ENCODE measurements at places on chromosomes 6 and 20.

DNA sequence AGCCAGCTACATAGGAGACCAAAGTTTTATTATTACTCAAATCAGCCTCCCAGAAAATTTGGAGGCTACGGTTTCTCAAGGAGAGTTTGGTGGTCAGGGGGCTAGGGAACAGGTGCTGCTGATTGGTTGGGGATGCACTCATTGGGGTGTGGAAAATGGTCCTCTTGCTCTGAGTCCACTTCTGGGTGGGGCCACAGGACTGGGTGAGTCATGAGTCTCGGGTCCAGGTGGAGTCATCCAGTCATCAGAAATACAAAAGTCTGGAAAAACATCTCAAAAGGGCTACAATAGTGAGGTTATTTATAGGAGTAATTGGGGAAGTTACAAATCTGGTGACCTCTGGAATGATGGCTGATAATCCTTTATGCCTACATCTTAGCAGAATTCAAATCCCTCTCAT, 54.3 kb upstream of the SLC22A16 start:
- no peak for DNase-seq

DNA sequence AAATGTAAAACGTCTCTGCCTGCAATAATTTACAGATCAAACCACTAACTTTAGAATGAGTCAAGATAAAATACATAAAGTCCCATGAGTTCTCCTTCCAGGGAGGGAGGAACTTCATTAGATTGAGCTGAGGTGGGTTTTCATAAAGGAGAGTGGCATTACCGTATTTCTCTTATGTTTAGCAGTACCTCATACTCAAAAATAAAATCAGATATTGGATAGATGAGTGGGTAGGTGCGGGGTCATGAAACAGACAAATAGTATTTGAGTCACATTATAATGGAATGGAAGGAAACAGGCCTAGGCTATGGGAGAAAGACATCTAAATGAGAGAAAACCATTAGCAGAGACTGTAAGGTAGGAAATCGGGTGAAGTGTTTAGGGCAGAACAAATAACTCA, 166.1 kb upstream of the SMLR1 start:
- DNase-seq = no peak

- no peak for DNase-seq
Measured at GRCh38 chr20:52457826-52458225, 266.2 kb upstream of the ZFP64 start.

DNA sequence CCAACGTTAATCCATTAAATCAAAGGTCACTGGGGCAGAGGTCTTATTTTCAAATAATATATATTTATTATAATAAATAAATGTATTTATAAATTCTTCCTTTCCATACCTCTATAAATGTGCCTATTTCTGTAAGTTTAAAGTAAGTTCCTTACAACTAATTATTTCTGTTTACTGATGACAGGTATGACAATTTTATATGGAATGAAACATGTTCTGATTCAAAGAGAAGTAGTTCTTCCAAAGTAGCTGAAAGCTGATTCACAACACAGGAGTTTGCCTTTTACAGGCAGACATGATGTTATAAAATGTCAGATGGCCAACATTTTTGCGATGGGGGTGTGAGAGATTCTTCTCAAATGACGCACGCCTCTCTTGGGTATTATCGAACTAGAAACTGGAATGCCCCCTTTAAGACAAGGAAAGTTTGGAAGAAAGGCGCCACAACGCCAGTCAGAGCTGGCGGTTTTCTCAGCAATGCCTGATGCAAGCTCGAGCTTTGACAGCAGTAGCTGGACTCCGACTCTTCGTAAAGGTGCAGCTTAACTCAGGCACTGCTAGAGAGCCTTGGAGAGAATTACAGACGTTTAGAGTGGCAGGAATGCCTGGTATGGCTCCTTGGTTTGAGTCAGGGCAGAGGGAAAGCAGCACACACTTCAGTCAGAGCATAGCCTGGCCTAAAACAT, 92.1 kb downstream of the FOXC1 start:
- no peak for DNase-seq

GRCh38 chr6:135269481-135269891, 88.4 kb downstream of the MYB start:
- no peak for DNase-seq

GRCh38 chr20:14067603-14068002, 72.3 kb downstream of the MACROD2 start:
- no peak for DNase-seq

- DNase-seq = no peak
Measured at GRCh38 chr20:44264287-44264686, 17.2 kb downstream of the GDAP1L1 start.

- DNase-seq = no peak
Measured at GRCh38 chr6:154709621-154710020, 23.6 kb upstream of the SCAF8 start.

GRCh38 chr6:73481969-73482368, 20.4 kb downstream of the MTO1 start:
- DNase-seq = no peak

GRCh38 chr6:162313922-162314660, 413.5 kb downstream of the PRKN start:
- DNase-seq = no peak

- DNase-seq = no peak
Measured at GRCh38 chr6:131966443-131966842, 15.3 kb upstream of the CCN2 start.

DNA sequence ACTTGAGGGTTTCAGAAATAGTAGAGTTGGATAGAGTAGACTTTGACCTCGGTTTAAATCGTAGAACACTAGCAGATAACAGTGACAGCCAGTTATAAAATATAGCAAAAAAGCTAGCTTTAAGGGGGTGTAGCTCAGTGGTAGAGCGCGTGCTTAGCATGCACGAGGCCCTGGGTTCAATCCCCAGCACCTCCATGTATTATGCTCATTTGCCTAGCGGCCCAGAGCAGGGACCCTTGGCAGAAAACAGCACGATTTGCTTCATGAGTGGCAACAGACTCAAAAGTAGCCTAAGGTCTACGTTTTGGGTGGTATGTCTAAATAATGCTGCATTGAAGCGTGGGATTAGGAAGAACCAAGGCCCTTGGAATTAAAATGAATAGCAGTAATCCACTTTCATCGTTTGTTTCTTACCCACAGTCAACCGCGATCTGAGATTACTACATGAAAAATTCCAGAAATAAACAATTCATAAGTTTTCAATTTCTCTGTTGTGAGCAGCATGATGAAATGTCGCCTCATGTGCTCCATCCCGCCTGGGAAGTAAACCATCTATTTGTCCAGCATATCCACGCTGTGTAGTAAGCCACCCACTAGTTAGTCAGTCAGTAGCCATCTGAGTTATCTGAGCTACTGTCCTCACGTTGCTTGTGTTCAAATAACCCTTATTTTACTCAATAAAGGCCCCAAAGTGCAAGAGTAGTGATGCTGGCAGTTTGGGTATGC, 184.9 kb downstream of the GPX5 start:
- no peak for DNase-seq

- DNase-seq = no peak
Measured at GRCh38 chr6:37822851-37823682, 3.5 kb downstream of the ZFAND3 start.

DNA sequence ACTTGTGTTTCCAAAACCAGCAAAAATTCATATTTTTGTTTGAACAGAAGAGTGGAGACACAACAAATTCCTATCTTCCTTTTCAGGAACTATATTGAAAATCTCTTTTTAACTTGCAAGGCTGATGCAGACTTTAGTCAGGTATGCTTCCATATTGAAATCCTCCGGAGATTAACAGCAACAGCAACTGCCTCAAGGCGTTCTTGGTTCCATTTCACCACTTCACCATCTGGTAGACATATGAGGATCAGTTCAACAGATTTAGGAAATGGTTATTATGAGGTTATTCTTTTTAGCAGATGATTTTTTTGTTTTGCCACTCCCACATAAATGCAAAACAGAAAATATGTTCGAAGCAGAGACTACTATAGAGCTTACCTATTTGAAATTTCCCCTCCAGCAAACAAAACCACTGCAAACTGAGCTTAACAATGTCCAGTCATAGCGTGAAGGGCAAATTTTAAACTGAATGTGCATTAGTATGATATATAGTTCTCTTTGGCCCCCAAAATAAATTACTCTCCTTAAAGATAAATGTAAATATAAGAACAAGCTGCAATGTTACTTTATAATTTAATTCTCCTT, 520.5 kb upstream of the ADGRB3 start:
- DNase-seq = no peak

- DNase-seq = no peak
Measured at GRCh38 chr20:9059931-9060330, 9.0 kb upstream of the PLCB4 start.

DNA sequence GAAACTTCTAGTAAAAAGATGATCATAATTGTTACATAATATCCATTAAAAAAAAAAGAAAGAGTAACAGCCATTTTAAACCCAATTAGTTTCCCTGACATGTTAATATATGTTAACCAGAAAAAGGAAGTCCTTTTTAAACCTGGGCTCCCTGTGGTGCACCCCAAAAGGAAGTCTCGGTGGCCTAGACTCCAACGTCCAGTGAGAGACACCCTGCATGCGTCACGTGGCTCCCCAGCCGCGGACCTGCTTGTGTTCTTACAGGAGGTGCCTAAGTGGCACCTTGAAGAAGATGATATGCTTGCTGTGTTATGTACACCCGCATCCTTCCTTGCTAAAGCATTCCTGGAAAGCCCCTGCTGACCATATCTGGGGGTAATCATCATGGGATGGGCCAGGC, 50.1 kb downstream of the FOXC1 start:
- no peak for DNase-seq

GRCh38 chr6:125020385-125020784, 58.1 kb downstream of the RNF217 start:
- no peak for DNase-seq

- DNase-seq = no peak
Measured at GRCh38 chr6:39428816-39429215, 106.3 kb upstream of the KCNK16 start.

DNA sequence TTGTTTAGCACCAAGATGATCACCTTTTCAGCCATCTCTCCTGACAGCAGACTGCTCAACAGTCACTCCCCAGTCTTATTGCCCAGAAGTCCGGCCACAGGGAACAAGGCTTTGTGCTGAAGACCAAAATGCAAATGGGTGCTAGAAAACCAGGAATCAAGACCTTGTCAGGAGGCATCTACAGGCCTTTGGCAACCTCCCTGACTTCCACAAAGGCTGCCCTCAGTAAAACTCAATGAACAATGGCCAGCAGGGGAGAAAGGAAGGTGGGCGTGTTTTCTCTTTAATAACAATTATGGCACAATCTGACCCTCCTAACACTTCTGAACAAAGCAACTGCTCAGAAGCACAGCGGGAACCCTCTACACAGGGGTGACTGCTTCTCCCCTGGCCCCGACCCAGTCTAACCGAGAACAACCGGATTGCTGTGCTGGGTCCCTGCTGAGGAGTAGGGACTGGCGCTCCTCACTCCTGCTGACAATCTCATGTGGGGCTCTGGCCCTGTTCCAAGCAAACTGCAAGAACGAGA, 41.6 kb downstream of the PLCG1 start:
- DNase-seq = no peak

DNA sequence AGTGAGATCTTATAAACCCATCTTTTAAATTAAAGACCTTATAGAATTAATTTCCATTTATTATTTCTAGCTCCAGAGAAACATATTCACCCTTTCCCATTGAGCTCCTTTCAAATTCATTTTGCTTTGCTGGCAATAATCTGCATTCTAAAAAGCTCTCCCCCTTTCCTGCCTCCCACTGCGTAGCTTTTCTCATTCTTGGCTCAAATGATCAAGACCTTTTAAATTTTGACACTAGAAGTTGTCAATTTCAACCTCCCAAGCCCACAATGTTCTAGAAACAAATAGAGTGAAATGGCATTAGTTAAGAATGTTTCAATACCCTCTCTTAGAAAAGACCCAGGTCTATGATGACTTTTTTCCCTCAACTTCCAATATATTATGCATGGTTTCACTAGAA, 186.9 kb downstream of the AKAP7 start:
- DNase-seq = no peak

DNA sequence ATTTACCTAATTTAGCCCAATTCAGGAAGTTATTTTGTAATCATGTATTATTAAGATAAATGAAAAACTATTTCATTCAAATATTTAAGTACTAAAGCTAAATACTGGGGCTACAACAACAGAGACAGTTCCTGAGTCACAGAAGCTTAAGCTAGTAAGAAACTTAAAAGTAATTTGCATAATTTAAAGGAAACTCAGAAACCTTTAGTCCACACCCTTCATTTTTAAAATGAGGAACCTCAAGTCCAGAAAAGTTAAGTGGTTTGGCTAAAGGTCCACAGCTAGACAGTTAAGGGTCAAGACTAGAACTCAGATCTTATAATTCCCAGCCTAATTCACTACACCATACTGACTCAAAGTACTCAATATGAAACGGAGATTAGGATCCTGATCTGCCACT, 7.2 kb downstream of the LMBRD1 start:
- no peak for DNase-seq

DNA sequence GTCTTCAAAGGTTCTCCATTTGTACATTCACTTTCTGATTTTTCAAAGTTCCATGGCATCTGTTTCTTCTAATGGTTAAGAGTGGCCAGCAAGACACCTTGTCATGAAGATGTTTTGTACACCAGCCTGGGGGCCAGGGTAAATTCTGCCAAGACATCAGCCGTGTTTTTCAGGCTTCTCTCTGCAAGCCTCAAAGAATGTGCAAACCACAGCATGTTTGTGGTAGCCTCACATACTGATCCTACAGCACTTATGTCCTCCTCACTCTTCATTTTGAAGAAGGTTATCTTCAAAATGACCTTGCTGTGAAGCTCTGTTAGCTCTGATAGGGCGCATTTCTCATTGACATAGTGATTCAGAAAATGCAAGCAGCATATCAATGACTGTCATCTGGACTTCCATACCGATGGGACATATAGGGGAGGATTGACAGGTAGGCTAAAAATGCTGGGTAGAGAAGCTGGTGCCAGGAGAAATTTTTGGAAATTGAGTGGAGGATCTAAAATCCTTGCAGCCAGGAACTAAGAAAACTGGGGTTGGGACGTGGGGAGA, 59.3 kb upstream of the SPTLC3 start:
- DNase-seq = no peak

- no peak for DNase-seq
Measured at GRCh38 chr6:139979021-139979725, 604.7 kb upstream of the CITED2 start.

- DNase-seq = no peak
Measured at GRCh38 chr20:20802328-20802727, 89.9 kb upstream of the RALGAPA2 start.

- DNase-seq = peak; percentile 63
Measured at GRCh38 chr6:37587866-37588734, 88.4 kb upstream of the CCDC167 start.

DNA sequence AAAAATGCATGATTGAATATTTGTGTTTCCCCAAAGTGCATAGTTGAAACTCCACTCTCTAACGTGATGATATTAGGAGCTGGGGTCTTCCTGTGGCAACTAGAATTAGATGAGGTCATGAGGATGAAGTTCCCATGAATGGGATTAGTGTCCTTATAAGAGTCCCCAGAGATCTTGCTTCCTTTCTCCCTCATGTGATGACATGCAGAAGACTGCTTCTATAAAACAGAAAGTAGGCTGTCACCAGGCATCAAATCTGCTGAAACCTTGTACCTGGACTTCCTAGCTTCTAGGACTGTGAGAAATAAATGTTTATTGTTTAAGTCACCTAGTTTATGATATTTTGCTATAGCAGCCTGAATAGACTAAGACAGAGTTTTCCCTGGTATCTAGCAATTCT, 586.5 kb upstream of the EPHA7 start:
- no peak for DNase-seq

- no peak for DNase-seq
Measured at GRCh38 chr20:722822-723644, 45.3 kb downstream of the SLC52A3 start.

All from NCI-H1436 (cell line).